Lung microvascular endothelial cell (primary cell): ENCODE measurements at places on chromosomes 13 and 19. TPM values are rescaled to one million over a fixed set of nuclear protein-coding genes. Genes with fewer than 3 reads are reported as not detected.

- DNase-seq, result no peak
Observed at GRCh38 chr13:78712831-78713230, 53.9 kb upstream of the OBI1 start.

The PRKD2 gene
- 28.1 and 30.6 TPM in 2 replicates for total RNA-seq

- no peak for DNase-seq
Observed at GRCh38 chr13:110206185-110206584, 100.8 kb downstream of the COL4A1 start.

- no peak for DNase-seq
Observed at GRCh38 chr19:41566001-41566400, 10.0 kb upstream of the CEACAM21 start.

The ZNF730 gene
- total RNA-seq, result 1.1 and 1.8 TPM in 2 replicates

DNA sequence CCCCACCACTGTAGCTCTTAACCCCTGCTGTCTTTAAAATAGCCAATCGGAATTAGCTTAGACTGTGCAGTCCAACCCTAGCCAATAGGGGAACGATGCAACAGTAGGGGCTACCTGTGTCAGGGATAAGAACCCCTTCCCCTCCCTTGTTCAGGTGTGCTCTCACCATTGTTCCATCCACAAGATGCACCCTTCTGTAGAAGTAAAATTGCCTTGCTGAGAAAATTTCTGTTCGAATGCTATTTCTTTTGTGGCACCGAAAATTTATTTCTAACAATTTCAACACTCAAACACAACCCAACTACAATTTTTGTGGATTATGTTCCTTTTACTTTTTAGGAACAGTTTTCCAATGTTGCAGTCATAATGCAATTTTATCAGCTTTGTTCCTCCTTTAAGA lies 3.6 kb upstream of the ZNF583 start:
- no peak for DNase-seq

The SIGLECL1 gene
- not detected in 2 replicates for total RNA-seq

GRCh38 chr13:57899096-57899495 lies 267.6 kb downstream of the PCDH17 start:
- no peak for DNase-seq

The DIRAS1 gene
- under 0.01 and 0.22 TPM in 2 replicates for total RNA-seq

The ELAVL3 gene
- not detected in 2 replicates for total RNA-seq

The MISP3 gene
- 0.22 TPM in 1 of 2 replicates, not detected in the other for total RNA-seq

DNA sequence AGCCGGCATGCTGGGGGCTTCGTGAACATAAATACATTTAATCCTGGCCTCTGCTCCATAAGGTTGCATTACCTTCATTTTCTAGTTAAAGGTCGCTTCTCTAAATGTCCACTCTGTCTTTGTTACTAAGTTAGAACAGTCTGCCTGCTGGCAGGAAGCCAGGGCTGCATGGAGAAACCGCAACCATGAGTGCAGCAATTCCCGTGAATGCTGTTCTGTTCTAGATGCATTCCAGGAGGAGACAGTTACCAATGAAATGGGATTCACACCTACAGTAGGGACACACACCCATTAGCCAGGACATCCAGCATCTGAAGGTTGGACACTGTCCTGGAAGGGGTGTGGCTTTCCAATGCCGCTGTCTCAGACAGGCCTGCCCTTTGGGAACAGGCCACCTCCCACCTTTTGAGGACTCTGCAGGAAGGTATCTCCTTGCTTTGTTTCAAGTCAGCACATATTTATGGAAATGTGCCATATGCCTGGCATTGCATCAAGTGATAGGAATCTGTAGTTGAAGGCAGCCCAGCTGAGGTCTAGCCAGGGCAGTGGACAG lies 129.7 kb downstream of the SLC7A1 start:
- peak; percentile 46 for DNase-seq

The CEACAM20 gene
- total RNA-seq, result not detected in 2 replicates

The ZNF480 gene
- total RNA-seq, result 2.4 and 2.6 TPM in 2 replicates

DNA sequence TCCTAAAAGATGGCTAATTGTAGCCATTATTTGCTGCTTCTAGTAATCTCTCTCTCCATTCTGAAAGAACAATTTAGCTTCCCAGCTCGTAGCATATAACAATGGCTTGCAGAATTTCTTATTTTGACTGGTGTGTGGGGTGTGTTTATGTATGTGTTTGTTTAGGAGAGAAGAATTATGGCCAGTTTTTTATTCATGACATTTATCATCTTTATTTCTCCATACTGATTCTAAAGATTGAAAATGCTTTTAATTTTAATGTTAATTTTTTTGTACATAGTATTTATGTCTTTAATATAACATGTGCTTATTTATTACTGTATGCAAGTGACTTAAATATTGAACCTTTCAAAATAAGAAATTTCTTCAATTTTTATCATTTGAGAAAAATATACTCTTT lies 115.8 kb upstream of the TMTC4 start:
- DNase-seq, result no peak

- no peak for DNase-seq
Observed at GRCh38 chr13:99057310-99057975, 79.6 kb upstream of the DOCK9 start.

DNA sequence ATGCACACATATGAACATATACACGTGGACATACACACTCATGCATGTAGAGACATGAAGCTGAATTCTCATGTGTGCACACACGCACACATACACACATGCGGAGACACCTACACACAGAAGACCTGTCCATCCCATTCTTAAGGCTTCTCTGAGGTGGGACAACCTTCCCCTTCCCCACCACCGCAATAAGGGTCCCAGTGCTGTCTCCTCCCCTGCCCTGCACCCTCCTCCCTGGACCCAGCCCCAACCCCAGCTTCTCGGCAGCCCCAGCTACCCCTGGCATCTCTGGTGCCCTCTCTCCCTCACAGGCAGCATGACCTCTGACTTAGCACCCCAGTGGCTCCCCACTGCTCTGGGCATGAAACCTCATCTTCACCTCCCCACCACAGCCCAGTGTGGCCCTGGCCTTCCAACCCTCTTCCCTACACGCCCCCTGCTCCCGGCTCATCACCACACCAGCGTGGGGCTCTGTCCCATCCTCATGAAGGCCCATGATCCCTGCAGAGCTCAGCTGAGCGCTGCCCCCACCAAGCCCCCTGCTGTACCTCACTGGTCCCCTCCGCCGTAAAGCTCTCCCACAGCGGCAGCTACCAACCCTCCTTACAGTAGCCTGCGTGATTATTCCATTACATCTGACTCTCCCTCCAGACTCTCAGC lies 204.1 kb upstream of the ZNF536 start:
- no peak for DNase-seq

DNA sequence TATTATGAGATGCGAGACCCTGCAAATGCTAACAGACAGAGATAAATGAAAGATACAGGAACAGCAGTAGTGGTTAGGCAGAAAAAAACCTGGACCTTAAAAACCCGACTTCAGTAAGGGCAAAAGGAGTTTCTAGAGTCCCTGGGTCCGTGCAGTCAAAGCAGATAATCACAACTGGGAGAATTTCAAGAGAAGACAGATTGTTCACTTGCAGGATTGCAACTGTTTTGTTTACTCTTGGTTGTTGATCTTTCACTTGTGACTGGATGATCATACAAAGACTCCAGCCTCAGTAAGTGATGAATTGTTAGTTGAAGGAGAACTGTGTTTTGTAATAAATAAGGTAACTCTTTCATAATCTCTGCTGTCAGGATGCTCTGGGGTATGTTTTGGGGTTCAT lies 135.1 kb downstream of the GPC6 start:
- DNase-seq, result no peak

- DNase-seq, result no peak
Observed at GRCh38 chr19:42303101-42303464, 659 bp upstream of the PAFAH1B3 start.

The ALOX5AP gene
- 0.22 TPM in 1 of 2 replicates, not detected in the other for total RNA-seq

DNA sequence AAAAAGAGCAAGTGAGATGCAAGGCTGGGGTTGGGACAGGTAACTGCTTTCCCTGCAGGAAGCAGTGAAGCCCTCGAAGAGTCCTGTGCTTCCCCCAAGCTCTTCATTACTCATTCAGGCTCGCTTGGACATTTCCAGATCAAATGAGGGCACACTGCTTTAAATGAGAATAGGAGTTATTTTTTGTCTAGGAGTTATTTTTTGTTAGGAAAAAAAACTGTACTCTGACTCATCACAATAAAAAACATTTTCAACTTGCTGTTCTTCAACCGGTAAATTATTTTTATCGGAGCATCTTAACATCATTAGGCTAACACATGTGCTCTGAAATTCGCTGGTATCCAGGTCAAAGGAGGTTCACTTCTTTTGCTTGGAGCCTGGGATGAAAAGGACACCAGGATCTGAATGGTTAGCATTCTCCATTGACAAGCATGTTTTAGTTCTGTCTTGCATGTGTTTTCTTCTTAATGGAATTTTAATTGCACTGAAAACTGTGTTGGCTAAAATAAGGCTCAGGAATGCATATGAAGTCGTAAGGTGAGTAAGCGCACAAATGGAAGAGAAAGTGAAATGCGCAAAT lies 80.7 kb upstream of the STK24 start:
- no peak for DNase-seq

DNA sequence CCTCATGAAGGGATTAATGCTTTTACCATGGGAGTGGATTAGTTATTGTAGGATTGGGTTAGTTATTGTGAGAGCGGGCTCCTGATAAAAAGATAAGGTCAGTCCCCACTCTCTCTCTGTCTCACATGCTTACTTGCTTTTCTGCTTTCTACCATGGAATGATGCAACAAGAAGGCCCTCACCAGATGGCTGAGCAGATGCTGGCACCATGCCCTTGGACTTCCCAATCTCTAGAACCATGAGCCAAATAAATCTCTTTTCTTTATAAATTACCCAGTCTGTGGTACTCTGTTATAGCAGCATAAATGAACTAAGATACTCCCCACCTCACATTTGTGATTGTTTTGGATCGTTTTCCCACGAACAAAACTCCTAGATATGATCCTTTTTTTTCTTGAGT lies 353.8 kb downstream of the DNAJC15 start:
- DNase-seq, result peak; percentile 26

The ZNF724 gene
- total RNA-seq, result 3.3 and 4.4 TPM in 2 replicates

GRCh38 chr13:33545492-33545891 lies 259.9 kb upstream of the STARD13 start:
- DNase-seq, result no peak

GRCh38 chr13:74301258-74301935 lies 167.2 kb upstream of the KLF12 start:
- DNase-seq, result no peak

DNA sequence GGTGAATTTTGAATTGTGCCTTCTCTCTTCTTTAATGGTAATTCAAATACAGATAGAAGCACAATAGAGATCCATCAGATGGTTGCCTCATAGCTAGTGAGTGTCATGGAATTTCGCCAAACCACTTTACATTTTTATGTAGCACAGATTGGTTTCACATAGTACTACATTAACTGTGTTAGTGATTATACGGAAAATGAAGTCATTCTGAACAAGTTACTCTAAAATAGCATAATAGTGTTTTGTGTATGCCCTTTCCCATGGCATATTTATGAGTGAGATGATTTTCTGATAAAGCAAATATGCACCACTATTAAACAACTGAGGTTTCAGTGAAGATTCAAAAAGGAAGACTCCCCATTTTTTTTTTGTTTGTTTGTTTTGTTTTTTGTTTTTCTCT lies 1623.5 kb downstream of the PCDH9 start:
- no peak for DNase-seq
